ENCODE measurements at places on chromosomes 4 and X.

DNA sequence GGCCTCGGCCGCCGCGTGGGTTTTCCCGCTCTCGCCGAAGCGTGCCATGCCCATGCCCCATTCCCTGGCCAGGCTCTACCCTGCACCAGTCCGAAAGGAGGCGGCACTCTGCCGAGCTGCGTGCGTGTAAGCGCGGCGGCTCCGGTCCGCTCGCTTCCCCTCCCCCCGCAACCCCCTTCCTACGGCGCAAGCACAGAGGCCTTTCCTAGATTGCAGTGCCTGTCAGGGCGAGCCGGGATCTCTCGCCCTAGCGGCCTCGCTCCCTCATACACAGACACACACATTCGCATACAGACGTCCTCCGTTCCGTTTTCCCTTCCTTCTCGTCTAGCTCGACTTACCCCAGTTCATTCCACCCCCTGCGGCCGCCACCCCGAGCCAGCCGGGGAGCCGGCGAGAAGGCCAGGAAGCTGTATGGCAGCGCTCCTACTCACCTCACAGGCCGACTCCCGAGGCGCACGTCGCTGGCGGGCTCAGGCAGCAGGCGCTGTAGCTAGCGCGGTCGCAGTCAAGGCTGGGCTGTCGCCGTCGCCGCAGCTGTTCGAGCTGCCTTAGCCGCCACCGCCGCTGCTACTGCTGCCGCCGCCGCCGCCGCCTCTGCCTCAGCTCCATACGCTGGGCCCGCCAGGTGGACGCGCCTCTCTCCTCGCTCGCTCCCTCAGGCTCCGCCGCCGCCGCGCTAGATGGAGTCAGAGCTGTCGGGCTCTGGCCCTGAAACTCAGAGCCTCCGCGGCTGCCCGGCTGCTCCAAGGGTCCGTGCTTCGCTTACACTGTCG is 615 bp downstream of the NEXMIF start:
- no peak for DNase-seq

DNA sequence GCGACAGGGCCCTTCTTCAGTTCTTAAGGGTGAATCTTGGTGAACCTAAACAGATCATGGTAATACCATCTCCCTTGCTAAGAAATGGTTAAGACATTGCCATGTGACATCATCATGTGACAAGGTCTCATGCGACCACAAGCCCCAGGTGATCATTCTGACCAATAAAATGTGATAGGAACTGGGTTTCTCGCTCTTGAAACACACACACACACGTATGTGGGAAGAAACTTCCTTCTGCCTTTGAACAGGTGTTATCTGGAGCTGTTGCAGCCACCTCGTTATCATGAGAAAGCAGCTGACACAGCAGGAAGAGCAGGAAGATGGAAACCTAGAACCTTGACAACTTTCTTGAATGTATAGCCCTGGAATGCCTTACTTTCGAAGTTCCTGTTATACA is 10.2 kb downstream of the SOD3 start:
- DNase-seq, result no peak

- DNase-seq, result no peak
Observed at GRCh38 chr4:11805842-11806241, 377.1 kb upstream of the HS3ST1 start.

DNA sequence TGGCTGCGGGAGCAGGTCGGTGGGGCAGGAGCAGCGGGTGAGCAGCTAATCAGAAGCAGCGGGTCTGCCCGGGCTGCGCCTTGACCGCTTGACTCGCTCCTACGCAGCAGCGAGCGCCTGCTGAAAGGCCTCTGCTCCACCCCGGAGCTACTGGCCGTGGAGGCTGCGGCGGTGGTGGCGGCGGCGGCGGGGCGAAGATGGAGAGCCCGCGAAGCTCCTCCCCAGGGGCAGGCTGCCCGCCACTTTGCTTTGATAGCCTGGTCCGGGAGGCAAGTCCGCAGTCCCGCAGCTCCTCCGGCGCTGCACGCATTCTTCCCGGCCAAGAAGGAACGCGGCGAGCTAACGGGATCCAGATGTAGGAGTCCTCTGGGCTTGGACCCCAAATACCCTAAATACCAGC is 36.7 kb downstream of the PJA1 start:
- no peak for DNase-seq

DNA sequence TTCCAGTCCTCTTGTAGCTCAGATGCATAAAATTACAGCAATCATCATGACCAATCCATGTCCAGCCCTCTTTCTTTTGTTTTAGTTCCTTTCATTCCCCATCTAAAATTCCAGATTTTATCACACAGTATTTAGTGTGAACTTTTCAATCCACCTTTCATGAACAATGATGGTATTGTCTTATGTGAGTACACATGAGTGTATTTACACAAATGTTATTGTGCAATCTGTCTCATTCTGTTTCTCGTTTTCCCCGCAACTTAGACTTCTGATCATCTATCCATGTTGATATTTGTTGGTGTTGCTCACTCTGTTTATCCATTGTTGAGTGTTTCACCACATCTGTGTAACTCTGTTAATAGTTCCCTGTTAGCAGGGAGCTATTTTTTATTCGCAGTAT is 9.4 kb upstream of the RASGEF1B start:
- no peak for DNase-seq

- DNase-seq, result no peak
Observed at GRCh38 chr4:124334119-124334518, 378.4 kb downstream of the ANKRD50 start.

- DNase-seq, result no peak
Observed at GRCh38 chrX:140087875-140088274, 122.6 kb upstream of the CXorf66 start.

GRCh38 chr4:107837317-107837716 is 12.6 kb downstream of the SGMS2 start:
- no peak for DNase-seq

DNA sequence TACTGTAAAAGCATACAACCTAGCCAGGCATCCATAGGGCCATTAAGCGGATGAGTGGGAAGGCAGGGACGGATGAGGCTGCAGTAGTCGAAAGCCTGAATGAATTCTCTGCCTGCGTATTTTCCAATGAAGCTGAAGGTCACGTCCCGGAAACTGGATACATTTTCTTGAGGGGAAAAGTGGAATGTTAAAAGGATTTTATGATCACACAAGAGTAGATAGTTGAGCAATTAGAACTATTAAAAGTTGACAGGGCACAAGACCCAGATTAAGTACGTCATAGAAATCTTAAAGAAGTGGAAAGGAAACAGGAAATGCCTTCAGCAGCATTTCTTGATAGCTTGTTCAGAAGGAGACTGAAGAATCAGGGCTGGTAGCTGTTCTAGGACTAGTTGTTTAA is 98.3 kb upstream of the CXXC4 start:
- no peak for DNase-seq

DNA sequence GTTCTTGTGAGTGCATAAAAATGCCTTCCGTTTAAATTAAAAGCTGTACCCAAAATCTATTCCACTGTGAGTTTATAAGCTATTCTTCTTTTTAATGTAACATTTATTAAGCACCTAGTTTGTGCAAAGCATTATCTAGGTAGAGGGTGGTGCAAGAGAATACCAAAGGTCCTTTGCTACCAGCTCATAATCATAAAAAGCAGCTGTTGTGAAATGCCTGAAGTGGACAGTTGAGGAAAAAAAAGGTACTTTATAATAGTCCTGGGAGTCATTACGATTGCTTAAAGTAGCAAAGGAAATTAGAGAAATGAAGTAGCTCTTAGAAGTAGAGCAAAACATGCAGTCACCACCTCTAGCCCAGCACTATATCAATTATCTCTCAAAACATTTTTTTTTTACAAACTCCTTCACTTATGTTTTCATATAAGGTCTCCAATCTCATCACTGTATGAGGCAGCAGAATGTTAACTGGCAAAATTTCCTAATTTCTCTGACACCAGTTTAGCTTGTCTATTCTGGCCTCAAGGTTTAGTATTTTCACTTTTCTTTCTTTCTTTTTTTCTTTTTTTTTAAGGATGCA is 2.1 kb downstream of the MBNL3 start:
- no peak for DNase-seq

GRCh38 chrX:30278365-30278764 is 30.8 kb downstream of the NR0B1 start:
- no peak for DNase-seq

- DNase-seq, result no peak
Observed at GRCh38 chr4:1945124-1945895, 63.5 kb downstream of the NELFA start.

DNA sequence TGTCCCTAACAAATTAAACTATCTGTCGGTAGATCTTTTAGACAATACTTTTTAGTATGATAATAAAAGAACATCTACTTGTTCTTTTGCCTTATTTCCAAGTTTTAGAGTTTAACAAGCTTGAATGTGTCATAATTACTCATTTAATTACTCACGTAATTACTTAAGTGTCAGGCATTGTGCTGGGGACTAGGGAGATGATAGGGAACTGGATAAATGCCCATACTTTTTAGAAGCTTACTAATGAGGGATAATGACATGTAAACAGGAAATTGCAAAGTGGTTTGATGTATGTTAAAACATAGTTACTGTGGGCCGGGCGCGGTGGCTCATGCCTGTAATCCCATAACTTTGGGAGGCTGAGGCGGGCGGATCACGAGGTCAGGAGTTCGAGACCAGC is 158.3 kb downstream of the DMD start:
- no peak for DNase-seq

- DNase-seq, result no peak
Observed at GRCh38 chr4:89337681-89338080, 30.1 kb upstream of the GPRIN3 start.

GRCh38 chr4:22077571-22077970 is 129.0 kb upstream of the KCNIP4 start:
- DNase-seq, result no peak

- DNase-seq, result no peak
Observed at GRCh38 chrX:9728261-9728660, 37.4 kb downstream of the GPR143 start.

DNA sequence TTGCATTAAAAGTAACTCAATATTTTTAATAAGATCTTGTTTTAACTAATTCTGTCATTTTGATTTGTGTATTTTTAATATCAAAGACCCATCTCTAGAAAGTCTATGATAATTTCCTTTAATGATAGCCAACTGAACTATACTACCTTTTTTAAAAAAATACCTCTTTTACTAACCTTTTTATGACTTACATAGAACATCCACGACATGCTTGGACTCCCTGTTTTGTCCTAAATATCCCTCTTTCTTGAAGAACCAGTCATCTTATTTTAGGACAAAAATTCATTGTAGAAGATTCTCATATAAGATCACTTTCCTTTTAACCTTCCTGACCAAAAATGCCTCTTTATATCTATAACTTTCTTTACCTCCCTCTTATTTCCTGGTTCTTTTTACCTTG is 76.8 kb upstream of the GC start:
- no peak for DNase-seq
